Activated T-helper 2 cell treated with anti-CD3 and anti-CD28 coated beads, Interferon-gamma antibody, Interleukin-2, Interleukin-4, amounts not matched to agents 10 μg/mL and 5 μg/mL and 100 μg/mL, durations not matched to agents 14 hours and 24 hours and 36 hours (primary cell): ENCODE measurements at places on chromosomes 6 and 20.
A peak's percentile ranks its signal among the peaks of the same experiment; 100 is the strongest.

DNA sequence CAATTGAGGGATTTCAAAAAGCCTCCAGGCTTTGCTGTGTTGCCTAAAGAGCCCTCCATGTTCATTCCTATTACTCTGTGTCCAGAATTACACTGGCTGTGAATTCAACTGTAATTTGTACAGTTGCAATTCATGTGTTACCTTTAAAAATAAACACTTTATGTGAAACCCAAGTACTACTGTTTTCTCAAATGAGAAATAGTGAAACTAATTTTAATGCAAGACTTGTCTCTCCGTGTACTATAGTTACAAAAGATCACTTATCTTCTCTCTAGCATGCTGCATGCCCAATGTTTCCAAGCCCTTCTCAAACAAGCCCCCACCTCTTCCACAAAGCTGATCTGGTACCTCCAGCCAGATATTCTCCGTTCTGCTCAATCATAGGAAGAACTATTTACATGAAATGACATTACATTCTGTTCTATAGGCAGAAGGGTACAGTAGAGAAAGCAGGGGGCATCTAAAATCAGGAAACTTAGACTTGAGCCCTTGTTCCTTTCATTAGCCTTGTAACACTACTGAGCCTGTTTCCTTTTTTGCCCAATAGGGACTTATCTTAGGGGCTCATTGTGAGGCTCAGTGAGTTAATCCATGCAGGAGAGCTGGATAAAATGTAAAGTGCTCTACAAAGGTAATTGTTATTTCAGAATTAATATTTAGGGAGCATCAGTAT is 12.3 kb upstream of the COL9A1 start:
- no peak overlapping the region for H3K4me3 ChIP-seq
- H3K27ac ChIP-seq, result no peak overlapping the region
- no peak for DNase-seq
- no peaks in the 10 kb centered on the region for H3K36me3 ChIP-seq
- peaks cover 30% of the 10 kb centered on the region for H3K27me3 ChIP-seq
- H3K4me1 ChIP-seq, result peaks cover 9% of the 10 kb centered on the region

DNA sequence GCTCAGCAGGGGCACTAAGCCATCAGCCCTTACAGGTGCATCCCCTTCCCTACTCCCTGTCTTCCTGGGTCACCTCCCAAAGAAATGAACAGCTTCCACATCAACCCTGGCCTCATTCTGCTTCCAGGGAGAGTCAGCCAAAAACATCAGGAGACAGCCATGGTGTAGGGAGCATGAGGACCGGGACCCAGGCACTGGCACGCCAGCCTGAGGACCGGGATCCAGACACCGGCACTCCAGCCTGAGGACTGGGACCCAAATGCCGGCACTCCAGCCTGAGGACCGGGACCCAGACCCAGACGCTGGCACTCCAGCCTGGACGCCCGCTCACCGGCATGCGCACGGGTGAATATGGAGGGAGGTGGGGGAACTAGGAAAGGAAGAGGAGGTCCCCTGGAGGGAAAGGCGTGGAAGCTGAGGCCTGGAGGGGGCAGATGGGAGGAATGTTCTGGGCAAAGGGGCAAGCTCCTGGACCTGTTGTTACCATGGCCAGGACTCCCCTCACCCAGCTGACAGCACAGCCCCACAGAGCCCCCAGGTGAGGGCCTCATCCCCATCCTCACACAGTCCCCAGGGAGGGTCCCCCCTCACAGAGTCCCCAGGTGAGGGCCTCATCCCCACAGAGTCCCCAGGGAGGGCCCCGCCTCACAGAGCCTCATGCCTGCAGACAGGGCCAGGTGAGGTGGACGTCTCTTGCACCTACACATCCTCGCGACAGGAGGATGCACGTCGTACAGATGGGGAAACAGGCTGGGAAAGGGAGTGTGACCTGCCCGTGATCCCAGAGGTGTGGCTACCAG is 26.0 kb upstream of the MRGBP start:
- H3K4me3 ChIP-seq, result no peak overlapping the region
- peaks cover 2% of the 10 kb centered on the region for H3K27me3 ChIP-seq
- no peak overlapping the region for H3K27ac ChIP-seq
- DNase-seq, result no peak
- H3K4me1 ChIP-seq, result peaks cover 15% of the 10 kb centered on the region
- H3K36me3 ChIP-seq, result no peaks in the 10 kb centered on the region

GRCh38 chr6:157906537-157907061 is 75.1 kb upstream of the SYNJ2 start:
- H3K4me1 ChIP-seq, result peaks cover 14% of the 10 kb centered on the region
- peaks cover 70% of the 10 kb centered on the region for H3K36me3 ChIP-seq
- no peak for DNase-seq
- no peaks in the 10 kb centered on the region for H3K27me3 ChIP-seq
- no peak overlapping the region for H3K27ac ChIP-seq

DNA sequence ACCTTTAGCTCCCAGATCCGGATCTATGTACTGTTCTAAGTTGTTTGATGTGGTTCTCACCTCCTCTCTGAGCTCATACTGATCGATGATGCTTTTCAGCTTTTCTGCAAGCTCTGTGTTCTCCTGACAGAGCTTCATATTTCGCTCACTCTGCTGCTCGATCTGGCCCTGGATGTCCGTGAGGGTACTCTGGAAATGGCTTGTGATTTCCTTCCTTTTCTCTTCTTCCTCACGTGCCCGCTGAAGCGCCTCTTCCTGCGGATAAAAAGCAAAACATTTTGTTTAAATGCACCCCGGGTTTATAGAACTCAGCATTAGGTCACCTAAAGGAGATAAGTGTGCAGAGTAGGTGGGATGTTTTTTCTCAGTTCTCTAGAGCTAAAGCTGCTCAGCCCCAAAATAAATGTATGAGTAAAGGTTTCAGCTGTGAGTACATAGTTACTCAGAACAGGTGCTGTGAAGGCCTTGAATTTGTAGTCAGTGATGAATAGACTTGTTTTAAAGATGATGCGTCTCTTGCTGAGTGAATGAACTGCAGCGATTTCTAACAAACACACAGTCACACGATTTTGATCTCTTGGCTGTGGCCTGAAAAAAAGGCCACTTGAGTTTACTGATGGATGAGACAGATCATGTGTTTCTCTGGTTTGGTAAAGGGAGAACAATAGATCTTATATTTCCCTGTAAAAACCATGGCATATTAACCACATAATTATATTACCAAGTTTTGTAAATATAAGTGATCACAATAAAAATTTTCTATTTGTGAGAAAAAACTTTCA is 29.1 kb downstream of the TXLNB start:
- H3K27me3 ChIP-seq, result no peaks in the 10 kb centered on the region
- peak overlapping the region; percentile 85 for H3K27ac ChIP-seq
- peak overlapping the region; percentile 69 for H3K4me3 ChIP-seq
- DNase-seq, result no peak
- peaks cover 17% of the 10 kb centered on the region for H3K4me1 ChIP-seq
- H3K36me3 ChIP-seq, result no peaks in the 10 kb centered on the region

GRCh38 chr6:139051396-139052060 is 23.0 kb downstream of the ABRACL start:
- H3K27ac ChIP-seq, result no peak overlapping the region
- no peak for DNase-seq
- no peak overlapping the region for H3K4me3 ChIP-seq
- H3K27me3 ChIP-seq, result peaks cover 3% of the 10 kb centered on the region
- no peaks in the 10 kb centered on the region for H3K36me3 ChIP-seq
